ENCODE measurements at places on chromosomes 4 and X.

- H3K27ac ChIP-seq = peak overlapping the region; percentile 11
- H3K36me3 ChIP-seq = no peaks in the 10 kb centered on the region
- no peaks in the 10 kb centered on the region for H3K27me3 ChIP-seq
Observed at GRCh38 chr4:1211891-1212545, 36.9 kb downstream of the CTBP1 start.

DNA sequence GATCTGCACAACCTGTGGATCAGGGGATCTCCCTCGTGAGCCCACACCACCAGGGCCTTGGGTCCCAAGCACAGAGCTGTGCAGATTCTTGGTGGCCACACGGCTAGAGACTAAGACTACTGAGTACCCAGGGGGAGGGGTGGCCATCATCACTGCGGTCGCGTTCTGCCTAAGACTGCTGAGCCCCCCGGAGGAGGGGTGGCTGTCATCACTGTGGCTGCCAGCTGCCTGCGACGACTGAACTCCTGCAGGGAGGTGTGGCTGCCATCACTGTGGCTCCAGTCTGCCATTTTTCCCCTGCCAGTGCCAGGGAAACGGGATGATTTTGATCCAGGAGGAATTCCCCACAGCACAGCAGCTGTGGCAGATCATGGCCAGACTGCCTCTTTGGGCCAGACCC is 141.7 kb upstream of the SPANXB1 start:
- H3K4me1 ChIP-seq = no peaks in the 10 kb centered on the region
- no peak overlapping the region for H3K4me3 ChIP-seq
- H3K36me3 ChIP-seq = no peaks in the 10 kb centered on the region
- DNase-seq = no peak

DNA sequence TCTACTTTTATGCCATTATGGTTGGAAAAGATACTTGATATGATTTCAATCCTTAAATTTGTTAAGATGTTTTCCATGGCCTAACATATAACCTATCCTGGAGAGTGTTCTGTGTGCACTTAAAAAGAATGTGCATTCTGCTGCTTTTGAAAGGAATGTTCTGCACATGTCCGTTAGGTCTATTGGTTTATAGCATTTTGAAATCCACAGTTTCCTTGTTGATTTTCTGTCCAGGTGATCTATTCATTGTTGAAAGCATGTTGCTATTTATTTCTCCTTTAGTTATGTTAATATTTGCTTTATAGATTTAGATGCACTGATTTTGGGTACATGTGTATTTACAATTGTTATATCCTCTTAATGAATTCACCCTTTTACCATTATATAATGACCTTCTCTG is 5.7 kb upstream of the KLKB1 start:
- H3K36me3 ChIP-seq = no peaks in the 10 kb centered on the region
- no peaks in the 10 kb centered on the region for H3K4me1 ChIP-seq
- no peak overlapping the region for H3K4me3 ChIP-seq
- H3K27me3 ChIP-seq = no peaks in the 10 kb centered on the region
- H3K27ac ChIP-seq = no peak overlapping the region

DNA sequence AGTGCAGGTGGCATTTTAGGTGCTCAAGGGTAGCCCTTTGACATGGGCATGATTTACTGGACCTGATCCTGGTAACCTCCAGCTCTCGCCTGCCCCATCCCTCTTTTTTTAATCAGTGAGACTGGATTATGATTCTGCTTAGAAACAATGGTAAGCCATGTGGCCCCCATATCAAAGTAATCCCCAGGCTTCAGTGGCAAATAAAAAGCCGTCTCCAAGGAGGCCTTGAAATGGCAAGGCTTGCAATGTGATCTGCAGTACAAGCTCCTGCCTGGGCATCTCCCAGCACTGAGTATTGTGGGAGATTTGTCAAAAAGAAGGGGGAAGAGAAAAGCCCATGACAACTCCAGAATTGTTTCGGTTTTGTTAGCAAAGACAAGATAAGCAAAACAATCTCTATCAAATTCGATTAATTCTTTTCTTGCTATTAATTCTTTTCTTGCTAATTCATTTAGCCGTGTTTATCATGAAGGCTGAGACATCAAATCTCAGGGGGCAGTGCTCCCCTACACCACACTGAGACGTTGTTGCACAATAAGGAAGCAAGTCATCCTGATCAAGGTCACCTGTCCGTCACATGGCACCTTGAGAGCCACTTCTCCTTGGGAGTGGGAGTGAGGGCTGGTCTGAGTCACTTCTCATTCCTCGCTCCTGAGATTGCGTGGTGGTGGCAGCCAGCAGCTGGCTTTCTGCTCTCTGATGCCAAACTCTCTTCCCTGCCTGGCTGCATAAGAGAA is 312.7 kb upstream of the GATB start:
- H3K27me3 ChIP-seq = no peaks in the 10 kb centered on the region
- H3K4me1 ChIP-seq = peaks cover 9% of the 10 kb centered on the region
- no peak overlapping the region for H3K4me3 ChIP-seq
- no peak overlapping the region for H3K27ac ChIP-seq
- H3K36me3 ChIP-seq = no peaks in the 10 kb centered on the region

- no peak for DNase-seq
- no peak overlapping the region for H3K27ac ChIP-seq
- H3K4me3 ChIP-seq = no peak overlapping the region
- no peaks in the 10 kb centered on the region for H3K27me3 ChIP-seq
- no peaks in the 10 kb centered on the region for H3K36me3 ChIP-seq
Observed at GRCh38 chrX:19742826-19743225, 144.6 kb downstream of the SH3KBP1 start.

DNA sequence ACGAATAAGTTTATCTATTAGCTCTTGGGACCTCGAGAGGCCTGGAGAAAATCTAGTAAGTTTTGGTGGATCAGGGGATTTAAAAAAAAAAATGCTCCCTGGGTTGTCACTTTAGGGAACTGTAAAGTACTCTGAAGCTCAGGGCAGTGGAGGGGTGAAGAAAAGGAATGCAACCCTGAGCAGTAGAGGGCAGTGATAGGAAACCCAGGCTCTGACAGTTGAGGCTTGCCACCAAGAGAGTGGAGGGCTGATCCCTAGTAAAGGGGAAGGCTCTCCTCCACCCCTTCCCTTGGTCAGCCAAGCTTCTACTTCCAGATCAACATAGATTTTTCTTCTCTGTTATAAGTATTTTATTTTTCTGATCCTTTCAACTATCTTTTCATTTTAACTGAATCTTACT is 73.1 kb downstream of the FBXO8 start:
- no peak overlapping the region for H3K4me3 ChIP-seq
- no peaks in the 10 kb centered on the region for H3K4me1 ChIP-seq
- DNase-seq = no peak
- no peaks in the 10 kb centered on the region for H3K36me3 ChIP-seq
- H3K27ac ChIP-seq = no peak overlapping the region
- peaks cover 84% of the 10 kb centered on the region for H3K27me3 ChIP-seq

DNA sequence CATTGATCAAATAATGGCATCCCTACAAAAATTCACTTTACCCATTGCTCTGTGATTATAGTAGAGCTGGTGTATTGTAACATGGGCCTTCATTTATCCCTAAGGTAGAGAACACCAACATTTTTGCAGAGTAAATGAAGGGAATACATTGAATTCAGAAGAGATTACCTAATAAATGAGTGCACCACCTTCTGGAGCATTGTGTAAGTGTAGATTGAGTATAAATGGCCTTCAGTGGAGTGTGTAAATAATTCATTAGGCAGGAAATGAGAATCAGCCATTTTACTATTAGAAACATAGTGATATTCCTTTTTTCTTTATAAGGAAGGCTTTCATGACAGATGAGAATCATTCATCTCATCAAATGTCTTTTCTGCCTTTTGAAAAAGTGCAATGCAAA is 155.8 kb downstream of the FAM47B start:
- no peak overlapping the region for H3K27ac ChIP-seq
- H3K4me1 ChIP-seq = no peaks in the 10 kb centered on the region
- H3K36me3 ChIP-seq = no peaks in the 10 kb centered on the region
- no peak overlapping the region for H3K4me3 ChIP-seq
- no peak for DNase-seq
- no peaks in the 10 kb centered on the region for H3K27me3 ChIP-seq

DNA sequence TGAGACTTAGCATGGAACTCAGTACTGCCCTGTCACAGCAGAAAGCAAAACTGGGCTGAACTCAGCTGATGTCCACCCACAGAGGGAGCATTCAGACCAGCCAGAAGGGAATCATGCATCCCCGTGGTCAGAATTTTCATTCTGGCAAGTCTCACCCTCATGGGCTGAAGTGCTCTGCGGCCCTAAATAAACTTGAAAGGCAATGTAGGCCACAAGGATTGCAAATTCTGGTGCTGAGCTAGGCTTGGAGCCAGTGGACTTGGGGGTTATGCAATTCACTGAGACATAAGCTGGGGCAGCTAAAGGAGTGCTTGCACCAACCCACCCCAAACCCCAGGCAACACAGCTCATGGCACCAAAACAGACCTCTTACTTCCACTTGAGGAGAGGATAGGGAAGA is 494.1 kb downstream of the GABRG1 start:
- no peaks in the 10 kb centered on the region for H3K27me3 ChIP-seq
- DNase-seq = no peak
- H3K4me3 ChIP-seq = no peak overlapping the region
- H3K36me3 ChIP-seq = no peaks in the 10 kb centered on the region

DNA sequence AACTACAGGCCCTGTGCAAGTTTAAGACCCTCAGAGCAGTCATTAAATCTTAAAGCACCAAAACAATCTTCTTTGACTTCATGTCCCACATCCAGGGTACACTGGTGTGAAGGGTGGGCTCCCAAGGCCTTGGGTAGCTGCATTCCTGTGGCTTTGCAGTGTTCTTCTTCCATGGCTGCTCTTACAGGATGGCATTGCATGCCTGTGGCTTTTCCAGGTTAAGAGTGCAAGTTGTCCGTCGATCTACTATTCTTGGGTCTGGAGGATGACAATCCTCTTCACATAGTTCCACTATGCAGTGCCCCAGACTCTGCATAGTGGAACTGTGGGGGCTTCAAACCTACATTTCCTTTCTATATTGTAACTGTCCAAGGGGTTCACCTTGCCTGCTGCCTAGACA is 494.5 kb downstream of the CFAP47 start:
- H3K4me3 ChIP-seq = no peak overlapping the region
- no peaks in the 10 kb centered on the region for H3K36me3 ChIP-seq
- no peaks in the 10 kb centered on the region for H3K4me1 ChIP-seq
- DNase-seq = no peak
- no peak overlapping the region for H3K27ac ChIP-seq

DNA sequence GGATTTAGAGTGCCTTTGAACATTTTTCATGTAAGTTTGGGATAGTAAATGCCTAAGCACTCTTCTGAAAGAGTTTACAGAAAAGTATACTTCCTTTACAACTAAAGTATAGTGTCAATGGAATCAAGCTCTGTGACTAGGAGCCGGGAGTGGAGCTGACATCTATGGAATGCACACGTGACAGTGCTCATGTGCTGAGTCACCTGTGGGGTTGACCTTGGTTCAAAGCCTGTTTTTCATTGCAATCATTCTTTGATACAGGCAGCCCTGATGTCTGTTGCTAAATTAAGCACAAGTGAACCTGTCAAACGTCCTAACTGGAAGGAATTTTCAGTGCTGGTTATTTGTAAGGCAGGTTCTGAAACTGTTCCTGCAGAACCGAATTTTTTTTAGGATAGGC is 82.5 kb downstream of the GPAT3 start:
- peak; percentile 54 for DNase-seq
- H3K4me1 ChIP-seq = peaks cover 18% of the 10 kb centered on the region
- no peaks in the 10 kb centered on the region for H3K27me3 ChIP-seq
- no peak overlapping the region for H3K4me3 ChIP-seq
- peak overlapping the region; percentile 64 for H3K27ac ChIP-seq

GRCh38 chrX:85503258-85504158 is 124.0 kb upstream of the POF1B start:
- H3K36me3 ChIP-seq = no peaks in the 10 kb centered on the region
- no peak for DNase-seq
- no peaks in the 10 kb centered on the region for H3K4me1 ChIP-seq

GRCh38 chr4:173498771-173499170 is 31.3 kb downstream of the HAND2 start:
- H3K36me3 ChIP-seq = no peaks in the 10 kb centered on the region
- H3K27me3 ChIP-seq = peaks cover 68% of the 10 kb centered on the region
- no peak for DNase-seq

DNA sequence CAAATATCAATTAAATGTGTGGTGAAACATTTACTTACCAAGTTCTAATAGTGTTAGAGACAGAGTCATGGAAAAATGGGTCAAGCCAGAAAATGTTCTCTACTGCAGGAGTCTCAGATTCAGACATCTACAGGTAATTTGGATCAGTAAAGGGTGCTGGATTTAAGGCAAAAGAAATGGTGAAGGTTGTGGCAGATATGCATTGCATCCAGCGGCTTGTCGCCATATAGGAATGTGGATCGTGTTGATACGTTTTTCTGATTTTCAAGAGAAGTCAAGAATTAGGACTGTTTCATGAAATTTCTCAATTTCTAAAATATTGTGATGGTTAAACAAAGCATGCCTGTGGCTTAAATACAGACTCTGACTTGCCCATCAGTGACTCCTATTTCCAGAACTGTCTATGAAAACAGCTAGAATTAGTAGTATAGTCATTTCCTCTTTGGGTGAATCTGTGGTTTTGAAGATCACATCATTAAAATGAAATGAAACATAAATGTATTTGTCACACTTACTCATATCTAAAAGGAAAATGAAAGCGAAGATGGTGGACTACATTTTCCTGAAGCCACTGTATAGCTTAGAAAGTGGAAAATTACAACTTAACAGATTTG is 110.1 kb upstream of the VEGFC start:
- H3K4me1 ChIP-seq = no peaks in the 10 kb centered on the region
- no peaks in the 10 kb centered on the region for H3K27me3 ChIP-seq
- no peaks in the 10 kb centered on the region for H3K36me3 ChIP-seq
- no peak overlapping the region for H3K27ac ChIP-seq
- DNase-seq = no peak

GRCh38 chr4:128451270-128451905 is 163.8 kb upstream of the PGRMC2 start:
- no peak for DNase-seq
- no peaks in the 10 kb centered on the region for H3K27me3 ChIP-seq
- H3K4me1 ChIP-seq = peaks cover 13% of the 10 kb centered on the region
- no peak overlapping the region for H3K27ac ChIP-seq

DNA sequence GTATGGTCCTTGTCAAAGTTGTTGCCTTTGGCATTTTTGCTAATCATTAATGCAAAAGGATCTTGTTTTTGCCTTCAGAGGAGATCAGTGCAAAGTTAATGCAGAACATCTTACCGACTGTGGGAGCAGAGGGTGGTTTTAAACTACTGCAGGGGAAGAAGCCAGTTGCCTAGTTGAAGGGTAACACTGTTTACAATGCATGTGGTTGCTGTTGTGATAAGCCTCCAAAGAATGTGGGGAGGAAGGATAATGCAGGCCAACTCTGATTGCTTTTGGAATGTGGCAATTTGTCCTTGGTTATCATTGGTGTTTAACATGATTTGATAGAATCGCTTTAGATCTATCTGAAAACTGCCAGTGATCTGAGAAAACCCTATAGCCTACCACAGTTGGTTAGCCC is 204.3 kb upstream of the TLL1 start:
- H3K36me3 ChIP-seq = no peaks in the 10 kb centered on the region
- H3K27me3 ChIP-seq = no peaks in the 10 kb centered on the region
- DNase-seq = no peak
- no peak overlapping the region for H3K27ac ChIP-seq

- no peaks in the 10 kb centered on the region for H3K36me3 ChIP-seq
- no peaks in the 10 kb centered on the region for H3K27me3 ChIP-seq
- no peak for DNase-seq
- H3K4me3 ChIP-seq = no peak overlapping the region
- no peaks in the 10 kb centered on the region for H3K4me1 ChIP-seq
Observed at GRCh38 chr4:37279894-37280592, 35.5 kb downstream of the NWD2 start.
